CD4-positive, alpha-beta T cell treated with Interleukin-17A for 1 hour (primary cell): ENCODE measurements at places on chromosomes 2 and 18.

DNA sequence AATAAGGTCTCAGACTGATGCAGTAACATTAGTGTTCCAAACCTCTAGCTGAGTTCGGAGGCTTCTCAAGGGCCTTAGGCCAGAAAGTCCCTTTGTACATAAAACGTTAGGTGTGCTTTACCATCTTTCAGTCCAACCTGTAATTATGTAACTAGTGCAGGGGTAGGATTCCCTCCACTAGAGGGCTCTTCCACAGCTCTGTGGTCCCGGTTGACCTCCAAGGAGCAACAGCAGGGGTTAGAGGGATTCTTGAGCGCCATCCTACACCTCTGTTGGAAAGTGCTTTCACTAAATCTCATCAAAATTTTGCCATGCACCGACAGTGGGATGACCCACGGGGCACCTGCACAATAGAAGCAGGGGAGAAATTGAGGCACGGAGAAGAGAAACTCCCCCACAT, 155.8 kb upstream of the LRP1B start:
- DNase-seq: no peak

GRCh38 chr2:225010804-225011203, 31.5 kb downstream of the DOCK10 start:
- no peak for DNase-seq

- no peak for DNase-seq
Measured at GRCh38 chr2:216620786-216621185, 12.4 kb upstream of the IGFBP2 start.

- DNase-seq: no peak
Measured at GRCh38 chr2:226615891-226616290, 183.7 kb downstream of the IRS1 start.

DNA sequence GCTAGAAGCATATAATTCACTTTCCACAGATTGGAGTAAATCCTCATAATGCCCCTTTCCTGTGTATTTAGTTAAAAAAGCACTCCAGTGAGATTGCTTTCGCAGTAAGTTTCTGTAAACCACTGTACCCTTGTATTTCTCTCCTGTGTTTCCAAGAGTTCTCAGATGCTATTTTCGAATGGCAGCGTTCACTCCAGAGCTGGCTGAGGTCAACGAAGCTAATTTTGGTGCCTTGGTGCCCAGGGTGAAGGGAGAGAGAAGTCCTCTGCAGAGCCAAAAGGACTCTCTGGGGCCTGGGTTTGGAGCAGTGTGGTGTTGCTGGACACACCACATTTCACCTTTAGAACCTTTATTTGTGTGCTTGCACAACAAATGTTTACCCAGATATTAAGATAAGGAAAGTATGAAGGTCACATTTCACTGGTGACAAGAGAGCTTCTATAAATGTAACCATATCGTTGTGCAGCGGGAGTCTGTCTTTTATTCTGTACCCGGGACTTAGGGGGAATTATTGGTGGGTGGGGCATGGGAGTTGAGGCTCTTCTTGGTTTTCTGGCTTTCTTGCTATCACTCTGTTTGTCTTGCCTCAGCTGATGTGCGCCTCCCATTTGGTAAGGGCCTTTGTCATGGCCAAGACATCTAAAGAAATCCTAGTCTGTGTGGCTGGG, 9.9 kb downstream of the EPAS1 start:
- DNase-seq: no peak

- no peak for DNase-seq
Measured at GRCh38 chr2:37590119-37590571, 81.3 kb downstream of the CDC42EP3 start.

DNA sequence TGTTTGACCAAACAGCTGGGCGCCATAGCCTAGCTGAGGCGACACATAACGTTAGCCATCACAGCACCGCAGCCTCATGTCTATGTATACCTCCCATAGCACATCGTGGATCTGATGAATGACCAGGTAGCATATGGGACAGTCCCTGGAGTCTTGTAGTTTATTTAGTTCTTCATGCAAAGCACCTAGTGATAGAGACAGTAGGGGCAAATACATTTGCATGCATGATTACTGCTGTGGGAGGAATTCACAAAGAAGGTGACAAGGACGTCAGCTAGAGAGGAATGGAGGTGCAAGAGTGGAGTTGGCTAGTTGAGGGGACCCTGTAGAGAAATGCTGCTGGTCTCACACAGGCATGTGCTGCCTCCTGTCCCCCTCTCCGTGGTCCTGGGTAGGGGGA, 478.9 kb upstream of the HS6ST1 start:
- no peak for DNase-seq

GRCh38 chr2:236545814-236546480, 23.7 kb upstream of the ACKR3 start:
- peak; percentile 52 for DNase-seq

GRCh38 chr2:180564051-180564450, 416.4 kb upstream of the UBE2E3 start:
- DNase-seq: no peak

- no peak for DNase-seq
Measured at GRCh38 chr2:150570712-150571111, 83.2 kb upstream of the RND3 start.

GRCh38 chr2:70371753-70372152, 69.9 kb upstream of the FAM136A start:
- no peak for DNase-seq

DNA sequence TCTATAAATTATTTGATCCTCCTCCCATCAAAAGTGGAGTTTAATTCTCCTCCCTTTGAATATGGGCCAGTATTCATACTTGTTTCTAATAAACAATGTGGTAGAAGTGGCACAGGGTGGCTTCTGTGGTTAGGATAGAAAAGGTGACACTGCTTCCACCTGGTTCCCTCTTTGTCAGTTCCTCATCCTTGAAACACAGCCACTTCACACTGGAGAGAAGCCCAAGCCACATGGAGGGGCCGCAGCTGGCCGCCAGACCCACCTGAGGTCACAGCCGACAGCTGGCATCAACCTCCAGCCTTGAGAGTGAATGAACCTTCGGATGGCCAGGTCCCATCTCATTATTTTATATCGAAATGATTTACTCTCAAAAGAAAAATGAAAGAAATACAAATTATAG, 27.5 kb upstream of the SLC66A3 start:
- no peak for DNase-seq

DNA sequence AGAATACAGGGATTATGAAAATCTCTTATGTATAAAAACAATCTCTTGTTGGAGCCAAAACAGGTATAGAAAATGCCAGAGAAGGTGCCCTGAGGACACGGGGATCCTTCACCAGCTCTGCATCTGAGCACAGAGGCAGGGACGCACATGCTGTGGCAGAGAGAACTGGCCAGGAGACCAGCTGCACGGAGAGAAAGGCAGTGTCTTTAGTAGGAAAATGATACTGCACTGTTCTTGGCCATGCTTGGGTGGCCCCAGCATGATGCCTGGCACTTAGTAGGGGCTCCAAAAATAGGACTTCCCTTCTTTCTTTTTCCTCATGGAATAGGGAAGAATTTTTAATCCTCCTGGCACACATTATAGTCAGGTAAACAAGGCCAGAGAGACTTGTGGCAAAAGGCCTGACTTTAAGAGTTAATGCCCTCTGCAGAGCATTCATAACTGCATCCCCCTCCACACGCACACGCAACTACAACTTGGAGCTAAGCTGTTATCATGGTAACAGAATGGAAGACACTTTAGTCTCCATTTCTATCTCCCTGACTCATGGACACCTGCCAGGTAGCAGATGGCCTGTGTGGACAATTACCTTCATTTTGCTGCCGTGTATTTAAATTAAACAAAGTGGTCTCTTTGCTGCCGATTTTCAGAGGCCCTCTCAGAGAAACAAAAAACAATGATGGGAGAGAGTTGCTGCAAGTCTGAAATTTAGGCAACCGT, 59.7 kb upstream of the DNMT3A start:
- no peak for DNase-seq

- DNase-seq: peak; percentile 52
Measured at GRCh38 chr2:37005118-37005868, 39.0 kb upstream of the STRN start.

GRCh38 chr2:173523497-173523896, 168.8 kb downstream of the CDCA7 start:
- DNase-seq: no peak

DNA sequence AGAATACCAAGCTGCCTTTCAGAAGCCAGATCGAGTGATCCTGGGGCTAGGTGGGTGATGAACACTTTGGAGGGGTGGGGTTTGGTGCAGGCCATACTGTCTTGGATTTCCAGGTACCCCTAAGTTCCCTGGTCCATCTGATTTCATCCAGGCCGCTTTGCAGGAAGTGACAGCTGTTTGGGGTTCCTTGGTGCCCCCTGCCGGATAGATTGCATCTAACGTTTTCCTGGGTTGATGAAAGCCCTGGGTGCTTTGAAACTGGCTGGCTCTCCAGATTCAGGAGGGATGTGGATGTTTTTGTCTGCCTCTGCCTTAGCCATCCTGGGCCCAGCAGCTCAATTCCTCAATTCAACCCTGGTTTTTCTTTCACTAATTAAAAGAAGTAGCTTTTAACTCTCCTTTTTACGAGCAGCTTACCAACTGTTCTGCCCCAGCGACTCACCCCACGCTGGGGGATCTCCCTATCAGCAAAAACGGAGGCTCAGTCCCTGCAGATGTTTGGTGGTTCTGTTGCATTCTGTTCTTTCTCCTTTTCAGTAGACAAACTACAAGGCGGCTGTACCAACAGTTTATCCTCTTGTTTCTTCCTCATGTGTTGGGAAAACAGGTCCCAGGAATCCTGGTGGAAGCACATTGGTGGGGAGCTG, 37.1 kb downstream of the ARHGEF4 start:
- peak; percentile 71 for DNase-seq

GRCh38 chr2:99569386-99569785, 79.6 kb upstream of the REV1 start:
- DNase-seq: no peak

- DNase-seq: no peak
Measured at GRCh38 chr2:50856016-50856541, 175.9 kb downstream of the NRXN1 start.

GRCh38 chr2:219595256-219595655, 2.4 kb upstream of the STK11IP start:
- DNase-seq: no peak

DNA sequence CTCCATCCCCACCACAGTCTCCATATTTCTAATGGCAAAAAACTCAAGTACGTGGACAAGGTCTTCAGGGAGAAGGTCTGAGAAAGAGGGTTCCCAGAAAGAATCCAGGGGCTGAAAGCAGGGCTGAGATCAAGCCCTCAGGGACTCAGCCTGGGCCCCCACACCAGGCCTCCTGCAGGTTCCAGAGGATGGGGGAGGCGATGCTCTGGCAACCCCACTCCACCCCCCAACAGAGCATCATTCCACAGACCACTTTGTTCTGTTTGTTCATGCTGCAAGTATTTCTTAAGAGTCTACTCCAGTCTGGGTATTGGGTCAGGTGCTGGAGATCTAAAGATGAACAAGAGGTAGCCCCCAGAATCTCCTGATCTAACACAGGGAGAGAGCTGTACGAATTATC, 32.2 kb downstream of the ZBTB7C start:
- no peak for DNase-seq

- no peak for DNase-seq
Measured at GRCh38 chr2:193690572-193690971, 1495.8 kb upstream of the TMEFF2 start.

GRCh38 chr2:15642011-15642814, 50.5 kb downstream of the DDX1 start:
- DNase-seq: no peak
